ENCODE measurements at places on chromosomes 4 and X. TPM values are rescaled to one million over a fixed set of nuclear protein-coding genes. Genes with fewer than 3 reads are reported as not detected.
A peak's percentile ranks its signal among the peaks of the same experiment; 100 is the strongest.

GRCh38 chrX:53082773-53083616 is 828 bp downstream of the TSPYL2 start:
- no peak for DNase-seq

DNA sequence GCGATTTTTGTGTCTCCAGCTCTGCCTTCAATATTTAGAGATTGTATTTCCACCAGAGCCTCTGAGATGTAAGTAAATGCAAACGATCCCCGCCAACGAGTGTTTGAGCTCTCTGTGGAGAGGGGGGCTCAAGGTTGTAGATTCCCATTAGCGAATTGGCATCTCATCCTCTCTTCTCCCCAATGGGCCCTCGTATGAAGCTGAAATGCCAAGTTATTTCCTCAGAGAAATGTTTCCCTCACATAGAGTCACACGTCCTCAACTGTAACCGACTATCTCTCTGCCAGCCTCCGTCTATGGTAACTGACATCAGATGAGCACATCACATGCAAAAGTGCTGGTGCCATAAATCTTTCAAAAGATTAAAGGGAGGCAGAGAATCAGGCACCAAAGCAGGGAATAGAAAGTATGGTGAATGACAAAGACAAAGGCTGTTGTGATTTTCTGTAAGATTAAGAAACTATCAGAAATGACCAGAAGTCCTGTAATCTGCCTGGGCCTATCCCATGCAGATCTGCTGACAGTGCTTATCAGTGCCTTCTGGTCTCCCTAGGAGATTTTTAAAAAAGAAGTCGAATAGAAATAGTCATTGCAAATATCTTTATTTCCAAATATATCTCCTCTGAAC is 157.1 kb downstream of the PDGFRA start:
- DNase-seq, result no peak

DNA sequence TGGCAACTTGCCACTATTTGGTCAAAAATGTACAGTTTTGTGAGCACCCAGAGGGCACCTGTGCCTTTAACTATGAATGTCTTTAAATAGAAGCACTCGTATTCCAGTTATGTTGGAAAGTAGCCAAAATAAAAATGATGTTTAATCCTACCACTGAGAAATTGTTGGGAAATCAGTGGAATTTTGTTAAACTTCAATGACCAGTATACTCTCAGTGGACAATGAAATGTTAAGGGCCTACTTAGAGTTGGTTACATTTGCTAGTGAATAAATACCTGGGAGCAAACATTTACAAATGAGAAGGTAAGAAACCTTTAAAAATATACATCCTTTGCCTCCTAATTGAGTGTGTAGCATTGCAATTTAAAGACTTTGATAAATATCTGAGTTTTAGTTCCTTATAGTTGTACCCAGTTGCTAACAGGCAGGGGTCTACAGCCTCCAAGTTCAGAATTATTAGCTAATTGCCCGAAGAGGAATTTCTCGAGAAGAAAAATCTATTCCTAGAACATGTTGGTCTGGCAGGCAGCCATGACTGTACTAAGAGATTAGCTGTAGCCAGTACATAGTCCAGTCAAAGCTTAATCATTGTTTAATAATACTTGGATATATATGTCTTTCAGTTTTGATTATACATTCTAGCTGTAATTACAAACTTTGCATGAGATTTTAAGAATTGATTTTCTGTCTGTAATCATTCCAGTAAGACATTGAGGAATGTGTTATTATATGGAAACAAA is 93.2 kb downstream of the IL1RAPL2 start:
- DNase-seq, result peak; percentile 17

- DNase-seq, result no peak
Measured at GRCh38 chr4:8471211-8471875, 30.8 kb downstream of the TRMT44 start.

DNA sequence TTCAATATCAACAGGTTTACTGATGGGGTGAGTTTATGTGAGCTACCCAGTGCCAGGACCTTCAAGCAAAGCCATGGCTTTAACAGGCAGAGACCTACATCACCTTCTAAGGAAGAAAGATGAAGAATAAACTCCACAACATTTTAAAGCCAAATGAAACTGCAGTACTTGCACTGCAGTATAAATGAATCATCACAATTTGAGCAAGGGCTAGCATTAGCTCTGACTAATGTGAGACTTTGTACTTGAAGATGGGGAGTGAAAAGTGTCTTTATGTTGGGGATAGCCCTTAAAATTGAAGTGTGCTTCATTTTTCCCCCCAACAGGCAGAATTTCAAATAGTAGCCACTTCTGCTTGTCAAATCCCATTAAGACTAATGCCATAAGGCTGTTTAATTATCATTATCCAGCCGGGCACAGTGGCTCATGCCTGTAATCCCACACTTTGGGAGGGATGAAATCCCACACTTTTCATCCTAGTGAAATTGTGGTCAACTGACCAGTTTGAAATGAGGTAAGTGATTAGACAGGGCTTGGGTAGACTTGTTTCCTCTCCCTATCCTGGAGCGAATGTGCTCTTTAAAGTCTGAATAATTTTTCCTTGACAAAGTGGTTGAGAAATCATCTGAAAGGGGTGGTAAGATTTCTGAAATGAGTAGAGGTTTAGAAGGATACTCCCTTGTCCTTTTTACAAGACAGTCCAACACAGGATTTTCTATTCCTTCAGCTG is 27.2 kb upstream of the GPR34 start:
- DNase-seq, result no peak

- DNase-seq, result no peak
Measured at GRCh38 chr4:45910511-45910910, 213.3 kb downstream of the GABRG1 start.

GRCh38 chrX:54785901-54786300 is 12.2 kb downstream of the ITIH6 start:
- DNase-seq, result no peak

GRCh38 chrX:55710701-55711100 is 6.8 kb upstream of the RRAGB start:
- peak; percentile 30 for DNase-seq

DNA sequence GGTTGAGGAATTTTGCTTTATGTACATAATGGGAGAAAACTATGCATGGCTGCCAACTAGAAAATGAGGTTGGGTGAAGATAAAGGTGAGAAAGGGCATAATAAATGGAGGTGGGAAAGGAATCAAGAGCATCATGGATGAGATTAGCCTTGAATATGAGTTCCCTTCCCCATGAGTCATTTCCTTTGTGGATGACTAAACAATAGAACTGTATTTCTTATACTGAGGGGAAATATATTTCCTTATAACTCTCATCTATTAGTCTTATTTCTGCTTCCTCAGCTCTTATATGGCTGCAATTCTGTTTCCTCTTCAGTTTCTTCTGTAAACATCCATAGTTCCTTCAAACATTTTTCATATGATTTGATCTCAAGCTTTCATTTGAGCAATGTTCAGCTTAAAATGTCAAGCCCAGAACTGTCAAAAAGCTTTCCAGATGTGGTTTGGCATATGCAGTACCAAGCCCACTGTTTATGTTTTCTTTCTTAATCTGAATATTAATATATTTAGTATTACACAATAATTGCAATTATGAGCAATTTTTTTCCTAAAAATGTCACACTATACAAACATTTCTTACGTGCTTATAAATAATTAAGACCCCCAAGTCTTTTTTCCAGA is 100.7 kb upstream of the GRPR start:
- DNase-seq, result no peak

DNA sequence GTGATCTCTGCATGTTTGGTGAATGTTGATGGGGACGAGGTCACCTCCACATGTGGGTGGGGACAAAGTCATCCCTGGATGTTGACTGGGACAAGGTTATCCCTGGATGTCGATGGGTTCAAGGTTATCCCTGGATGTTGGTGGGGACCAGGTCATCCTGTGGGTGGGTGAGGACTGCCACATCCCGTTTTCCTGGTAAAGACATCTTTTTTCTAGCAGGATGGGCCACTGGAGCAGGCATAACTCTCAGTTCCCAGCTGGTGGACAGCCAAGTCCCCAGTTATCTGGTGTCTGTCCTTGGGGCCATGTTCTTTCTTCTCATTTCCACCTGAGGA is 28.3 kb upstream of the PLCXD1 start:
- no peak for DNase-seq

- DNase-seq, result no peak
Measured at GRCh38 chr4:123412091-123412505, 15.5 kb downstream of the SPRY1 start.

GRCh38 chrX:77945910-77946545 is 23.4 kb downstream of the PGAM4 start:
- DNase-seq, result no peak

DNA sequence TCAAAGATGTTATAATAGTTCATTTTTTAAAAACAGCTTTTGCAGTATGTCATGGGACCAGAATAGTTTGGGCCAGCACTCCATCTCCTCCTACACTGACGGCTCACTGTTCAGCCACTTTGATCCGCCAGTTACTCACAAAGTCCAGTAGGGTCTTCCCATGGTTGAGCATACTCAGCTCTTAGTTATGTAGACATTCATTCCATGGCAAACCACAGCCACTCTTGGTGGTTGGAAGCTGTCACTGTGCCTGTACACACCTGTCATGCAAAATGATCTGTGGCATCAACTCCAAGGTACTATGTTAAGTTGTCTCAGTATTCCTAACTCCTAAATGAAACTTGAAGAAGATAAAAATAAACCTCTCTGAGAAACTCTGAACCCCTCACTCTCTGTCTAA is 127.2 kb downstream of the NR3C2 start:
- DNase-seq, result no peak

Gene DMD
- total RNA-seq, result 25.3 TPM

Gene TBX22
- total RNA-seq, result not detected

Gene OTOP1
- not detected for total RNA-seq

Gene TMEM144
- 13.4 TPM for total RNA-seq

Gene PLAC8
- total RNA-seq, result 52.7 TPM

Gene MAGEB6B
- total RNA-seq, result not detected

Gene COPS4
- total RNA-seq, result 15.4 TPM

Gene AFF2
- total RNA-seq, result not detected

Gene ZMAT1
- not detected for total RNA-seq

Gene OTUD6A
- not detected for total RNA-seq

Gene HTR2C
- 0.33 TPM for total RNA-seq

Gene SERTM2
- total RNA-seq, result not detected

Gene TMEM271
- total RNA-seq, result not detected

All from PC-9 (cell line).